ENCODE measurements at places on chromosomes 1 and 21.

DNA sequence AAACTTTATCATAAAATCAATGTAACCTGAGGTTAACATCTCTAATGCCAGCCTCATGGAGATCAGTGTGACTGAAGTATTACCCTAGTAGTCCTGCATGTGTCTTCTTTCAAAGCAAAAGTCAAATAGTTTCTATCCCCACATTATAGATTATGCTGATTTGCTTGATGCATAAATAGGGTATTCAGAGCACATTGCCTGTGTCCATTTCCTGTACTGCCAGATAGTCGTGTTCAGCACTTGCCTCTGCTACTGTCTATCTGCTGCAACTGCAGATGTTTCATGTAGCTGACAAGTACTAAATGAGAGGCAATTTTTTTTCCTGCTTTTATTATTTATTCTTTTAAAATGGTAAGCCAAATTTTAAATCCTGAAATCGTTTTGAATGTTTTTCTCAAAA is 348.7 kb downstream of the CHRM3 start:
- DNase-seq, result no peak

DNA sequence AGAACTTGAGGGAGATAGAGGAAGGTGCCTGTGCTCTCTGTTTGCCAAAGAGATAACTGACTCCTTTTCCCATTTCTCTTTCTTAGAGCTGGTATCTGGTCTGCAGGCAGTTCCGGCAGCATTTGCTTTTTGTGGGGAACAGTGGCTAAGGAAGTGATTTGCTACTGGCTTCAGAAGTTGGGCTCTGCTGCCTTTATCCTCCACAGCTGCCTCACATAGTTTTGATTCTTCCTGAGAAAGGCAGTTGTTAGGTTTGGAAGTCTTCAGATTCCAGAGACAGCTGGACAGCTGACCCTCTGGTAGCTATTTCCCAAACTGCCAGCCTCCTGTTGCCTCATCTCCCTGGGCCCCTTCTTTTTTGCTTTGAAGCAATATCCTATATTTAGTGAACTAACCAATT is 62.6 kb upstream of the MACF1 start:
- no peak for DNase-seq

DNA sequence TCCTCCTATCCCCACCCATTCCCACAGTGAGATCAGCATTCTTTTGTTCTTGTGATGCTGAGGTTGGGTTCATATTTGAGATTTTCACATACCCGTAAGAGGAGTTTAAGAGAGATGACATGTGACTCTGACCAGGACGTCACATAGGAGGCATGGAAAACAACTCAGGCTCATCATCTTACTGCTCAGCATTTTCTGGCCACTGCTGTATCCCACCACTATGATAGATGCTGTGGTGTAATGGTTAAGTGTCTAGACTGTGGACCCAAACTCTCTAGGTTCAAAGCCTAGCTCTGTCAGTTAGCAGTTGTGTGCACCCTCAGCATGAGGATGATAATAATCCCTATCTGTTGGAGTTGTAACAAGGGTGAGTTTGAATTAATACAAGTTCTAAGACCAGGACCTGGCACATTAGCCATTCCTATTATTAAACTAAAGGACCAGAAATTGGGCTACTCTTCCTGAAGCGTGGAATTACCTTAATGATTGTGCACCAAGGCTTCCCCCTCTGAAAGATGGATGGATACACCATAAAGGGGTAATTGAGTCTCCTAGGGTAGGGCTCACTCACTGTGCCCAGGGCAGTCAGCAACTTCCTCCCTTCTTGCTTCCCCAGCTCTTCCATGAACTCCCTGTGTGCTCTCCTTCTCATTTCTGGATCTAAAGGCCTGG is 40.9 kb downstream of the LGR6 start:
- no peak for DNase-seq

GRCh38 chr1:208393826-208394225 is 149.6 kb upstream of the PLXNA2 start:
- DNase-seq, result no peak

DNA sequence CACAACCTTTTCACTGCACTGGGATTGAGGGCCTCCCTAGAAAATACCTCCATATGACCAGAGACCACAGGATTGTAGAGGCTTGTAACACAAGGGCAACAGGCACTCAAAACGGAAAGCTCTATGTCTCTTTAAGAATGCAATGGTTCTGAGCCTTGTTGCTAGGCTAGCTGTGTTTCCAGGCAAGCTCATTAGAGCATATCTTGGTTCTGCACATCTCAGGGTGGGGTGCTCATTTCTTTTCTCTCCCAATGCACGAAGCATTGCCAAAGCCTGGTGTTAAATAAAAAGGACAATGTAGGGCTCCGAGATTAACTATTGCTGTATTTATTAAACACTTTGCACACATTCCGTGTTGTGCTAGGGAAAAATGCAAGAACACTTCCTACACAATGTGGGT is 315.9 kb downstream of the PRDM2 start:
- no peak for DNase-seq

DNA sequence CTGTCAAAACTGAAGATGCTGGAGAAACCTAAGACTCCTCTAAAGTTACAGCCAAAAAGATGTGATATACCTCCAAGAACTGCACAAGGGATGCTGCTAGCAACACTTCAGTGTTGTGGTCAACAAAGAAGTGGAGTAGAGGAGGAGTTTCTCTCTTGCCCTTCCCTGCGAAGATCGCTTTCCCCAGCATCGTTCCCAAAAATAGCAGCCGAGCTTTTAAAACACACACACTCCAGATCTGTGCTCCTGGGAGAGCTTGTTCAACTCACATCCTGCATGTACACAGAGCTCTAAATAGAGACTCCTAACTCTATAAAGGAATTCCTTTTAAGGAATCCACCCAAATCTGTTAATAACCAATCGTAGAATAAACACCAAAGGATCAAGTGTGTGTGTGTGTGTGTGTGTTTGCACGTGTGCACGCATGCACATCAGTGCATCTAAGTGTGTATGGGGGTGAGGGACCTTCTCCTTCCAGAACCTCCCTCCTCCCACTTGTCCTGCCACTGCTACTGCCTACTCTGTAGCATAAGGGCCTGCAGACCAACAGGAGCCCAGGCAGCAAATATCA is 58.5 kb downstream of the PSMG1 start:
- no peak for DNase-seq

GRCh38 chr21:36615274-36615964 is 83.5 kb upstream of the SIM2 start:
- DNase-seq, result no peak

DNA sequence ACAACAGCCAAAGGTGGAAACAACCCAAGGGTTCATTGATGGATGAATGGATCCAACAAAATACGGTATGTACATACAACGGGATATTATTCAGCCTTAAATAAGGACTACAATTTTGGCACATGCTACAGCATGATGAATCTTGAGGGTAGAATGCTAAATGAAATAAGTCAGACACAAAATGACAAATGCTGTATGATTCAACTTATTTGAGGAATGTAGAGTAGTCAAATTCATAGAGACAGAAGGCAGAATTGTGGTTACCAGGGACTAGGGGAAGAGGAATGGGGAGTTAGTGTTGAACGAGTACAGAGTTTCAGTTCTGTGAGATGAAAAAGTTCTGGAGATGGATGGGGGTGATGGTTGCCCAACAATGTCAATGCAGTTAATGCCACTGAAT is 118.0 kb upstream of the PAXBP1 start:
- no peak for DNase-seq

GRCh38 chr1:237032029-237032428 is 10.0 kb upstream of the RYR2 start:
- no peak for DNase-seq

DNA sequence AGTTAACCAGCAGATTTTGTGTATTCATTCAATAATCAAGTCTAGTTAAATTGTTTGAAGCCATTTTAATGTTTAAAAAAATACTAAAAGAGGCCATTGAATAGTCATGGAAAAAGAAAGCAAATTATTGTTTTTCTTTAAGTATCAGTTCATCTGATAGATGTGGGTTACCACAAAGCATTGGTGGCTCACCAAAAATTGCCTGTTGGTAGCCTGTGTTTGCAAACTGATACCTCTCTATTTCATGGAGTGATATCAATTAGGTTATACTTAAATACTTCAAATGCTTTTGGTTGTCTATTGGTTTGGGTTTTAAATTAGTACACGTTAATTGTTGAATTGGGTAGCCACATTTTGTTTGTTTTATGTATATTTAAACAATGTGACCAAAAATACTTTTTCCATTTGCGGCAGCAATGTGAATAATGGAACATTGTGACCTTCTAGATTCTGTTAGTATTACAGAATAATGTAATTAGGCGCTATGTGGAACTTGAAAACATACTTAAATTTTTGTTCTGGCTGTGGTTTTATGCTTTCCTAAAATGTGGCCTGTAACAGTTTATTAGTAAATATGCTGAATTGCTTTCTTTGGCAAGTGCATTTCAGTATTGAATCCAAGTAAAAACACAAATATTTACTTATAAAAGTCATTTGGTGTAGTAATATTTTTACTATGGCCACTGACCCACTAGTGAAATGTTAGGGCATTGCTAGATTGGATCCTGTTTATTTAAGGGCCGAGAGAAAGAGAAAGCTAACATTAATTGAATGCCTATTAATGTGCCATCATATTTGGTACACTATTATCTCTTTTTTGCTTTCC is 37.1 kb upstream of the NBL1 start:
- no peak for DNase-seq

GRCh38 chr1:207040181-207040533 is 7.6 kb upstream of the C1orf116 start:
- no peak for DNase-seq

DNA sequence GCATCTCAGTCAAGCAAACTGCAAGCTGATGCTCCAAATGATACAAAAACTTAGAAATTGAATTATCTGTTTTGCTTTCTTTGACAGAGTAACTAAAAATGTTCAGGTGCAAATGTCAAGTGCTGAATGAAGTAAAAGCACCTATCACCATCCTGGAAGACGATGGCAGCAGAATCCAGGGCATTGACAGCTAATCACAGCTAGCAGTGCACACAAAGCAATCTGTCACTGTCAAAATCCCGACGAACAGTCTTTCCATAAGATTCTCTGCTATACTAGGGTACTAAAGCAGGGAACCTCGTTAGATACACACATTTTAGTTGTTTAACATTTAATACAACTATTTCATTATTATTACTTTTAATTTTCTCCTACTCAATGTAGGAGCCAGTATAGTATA is 233.3 kb downstream of the BRINP3 start:
- no peak for DNase-seq

GRCh38 chr1:227070638-227071285 is 130.7 kb downstream of the COQ8A start:
- no peak for DNase-seq

DNA sequence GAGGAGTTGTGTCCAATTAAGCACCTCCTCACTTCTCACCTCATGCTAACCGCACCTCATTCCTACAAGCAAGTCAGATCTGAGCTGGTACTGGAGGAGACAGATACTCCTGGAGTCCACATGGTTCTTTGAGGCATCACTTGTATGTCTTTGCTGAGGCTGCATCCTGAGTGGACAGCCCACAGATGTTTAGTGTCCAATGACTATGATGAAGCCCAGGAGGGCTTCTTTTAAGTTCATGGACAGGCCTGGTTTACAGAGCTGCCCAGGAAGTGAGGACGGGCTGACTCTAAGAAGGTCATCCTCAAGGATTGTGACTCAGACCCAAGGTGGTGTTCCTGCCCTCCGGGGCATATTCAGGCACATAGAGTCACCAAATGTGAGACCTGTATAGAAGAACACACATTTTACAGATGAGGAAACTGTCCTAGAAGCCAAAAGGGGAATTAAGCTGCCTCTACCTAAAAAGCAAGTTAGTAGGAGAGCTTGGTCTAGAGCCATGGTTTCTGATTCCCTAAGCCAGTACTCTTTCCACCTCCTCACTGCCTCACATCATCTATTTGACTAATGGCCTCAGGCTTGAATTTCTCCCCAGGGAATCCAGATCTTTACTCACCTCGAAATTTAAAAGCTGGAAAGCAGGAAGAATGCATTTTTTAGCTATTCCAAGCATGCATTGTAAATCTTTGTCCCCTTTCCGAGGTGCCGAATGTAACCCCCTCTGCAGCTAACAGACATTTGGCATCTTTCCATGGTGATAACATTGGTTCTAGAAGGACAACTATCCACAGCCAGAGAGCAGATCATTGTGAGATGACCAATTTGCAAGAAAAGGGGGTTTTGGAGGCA is 228.1 kb downstream of the OMA1 start:
- DNase-seq, result no peak

DNA sequence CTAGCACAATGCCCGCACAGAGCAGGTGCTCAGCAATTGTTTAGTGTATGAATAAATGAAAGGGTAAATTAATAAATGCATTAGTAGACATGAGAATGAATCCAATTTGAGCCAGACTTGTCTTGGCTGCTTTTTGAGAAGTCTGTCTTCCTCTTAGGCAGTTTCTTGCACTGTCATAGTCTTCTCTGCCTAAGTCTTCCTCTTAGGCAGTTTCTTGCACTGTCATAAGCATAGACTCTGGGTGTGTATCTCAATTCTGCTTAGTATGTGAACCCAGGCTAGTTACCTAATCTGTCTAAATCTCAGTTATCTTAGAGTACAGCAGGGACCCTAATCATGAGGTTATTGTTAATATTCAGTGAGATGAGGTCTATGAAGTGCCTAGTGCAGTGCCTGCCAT is 27.2 kb downstream of the NHLH2 start:
- no peak for DNase-seq

GRCh38 chr1:150080784-150081183 is 13.2 kb downstream of the VPS45 start:
- no peak for DNase-seq

DNA sequence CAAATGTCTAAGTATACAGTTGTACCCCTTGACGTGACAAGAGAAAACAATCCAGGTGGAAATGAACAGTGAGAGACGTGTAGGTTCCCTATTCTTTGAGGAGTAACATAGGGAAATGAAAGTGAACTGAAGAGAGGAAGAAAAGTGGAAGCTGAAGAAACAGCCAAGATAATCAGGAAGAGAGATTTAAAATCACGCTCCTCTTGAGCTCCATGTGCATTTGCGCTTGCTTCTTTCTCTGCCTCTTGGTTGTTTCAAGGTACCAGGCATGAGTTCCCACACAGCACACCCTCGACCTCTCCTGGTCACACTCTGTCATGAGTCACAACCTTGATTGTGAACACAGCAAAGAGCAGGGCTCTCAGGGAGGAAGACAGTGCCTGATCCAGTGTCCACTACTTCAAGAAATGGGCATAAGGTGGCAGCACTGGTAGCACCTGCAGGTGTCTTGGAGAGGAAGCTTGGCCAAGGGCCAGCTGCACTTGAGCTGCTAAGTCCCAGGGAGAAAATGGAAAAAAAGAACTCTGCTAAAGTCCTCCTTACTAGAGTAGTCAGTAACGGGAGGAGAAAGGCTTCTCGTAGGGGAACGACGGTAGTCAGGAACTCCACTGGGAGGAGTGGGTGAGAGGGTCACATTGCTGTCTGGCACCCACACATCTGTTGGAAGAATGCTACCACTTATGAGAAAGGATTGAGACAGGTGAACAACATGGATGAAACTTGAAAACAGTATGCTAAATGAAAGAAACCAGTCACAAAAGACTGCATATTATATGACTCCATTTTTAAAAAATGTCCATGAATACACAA is 18.3 kb upstream of the ARID1A start:
- DNase-seq, result peak; percentile 11

- no peak for DNase-seq
Observed at GRCh38 chr1:44250068-44250781, 37.0 kb downstream of the DMAP1 start.

GRCh38 chr1:198619375-198620140 is 19.3 kb upstream of the PTPRC start:
- DNase-seq, result no peak

GRCh38 chr1:199671684-199672083 is 355.8 kb upstream of the NR5A2 start:
- DNase-seq, result no peak

Data from bone marrow (tissue), 2 donors.